ENCODE measurements at places on chromosomes 5 and 9. TPM values are rescaled to one million over a fixed set of nuclear protein-coding genes. Genes with fewer than 3 reads are reported as not detected.

- no peak for DNase-seq
These were observed 311.6 kb upstream of the PRR16 start for GRCh38 chr5:120152472-120152871.

- no peak for DNase-seq
These were observed 433.8 kb upstream of the CDH9 start for GRCh38 chr5:27472000-27472763.

DNA sequence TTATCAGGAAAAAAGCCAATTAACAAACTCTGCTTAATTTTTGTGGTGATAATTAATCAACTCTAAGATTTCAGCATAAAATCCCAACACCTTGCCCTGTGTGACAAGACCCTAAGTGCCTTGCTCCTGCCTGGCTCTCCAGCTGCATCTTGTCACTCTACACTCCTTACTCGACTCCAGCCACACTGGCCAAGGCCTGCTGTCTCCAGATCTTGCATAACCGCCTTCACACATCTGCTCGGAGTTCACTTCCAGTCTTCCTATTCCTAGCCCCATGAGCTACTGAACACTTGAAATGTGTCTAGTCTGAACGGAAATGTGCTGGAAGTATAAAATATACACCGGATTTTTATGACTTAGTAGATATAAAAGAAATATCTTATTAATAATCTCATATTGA lies 259.6 kb downstream of the EPB41L4A start:
- DNase-seq = peak; percentile 77

Gene CCIN
- total RNA-seq = not detected

DNA sequence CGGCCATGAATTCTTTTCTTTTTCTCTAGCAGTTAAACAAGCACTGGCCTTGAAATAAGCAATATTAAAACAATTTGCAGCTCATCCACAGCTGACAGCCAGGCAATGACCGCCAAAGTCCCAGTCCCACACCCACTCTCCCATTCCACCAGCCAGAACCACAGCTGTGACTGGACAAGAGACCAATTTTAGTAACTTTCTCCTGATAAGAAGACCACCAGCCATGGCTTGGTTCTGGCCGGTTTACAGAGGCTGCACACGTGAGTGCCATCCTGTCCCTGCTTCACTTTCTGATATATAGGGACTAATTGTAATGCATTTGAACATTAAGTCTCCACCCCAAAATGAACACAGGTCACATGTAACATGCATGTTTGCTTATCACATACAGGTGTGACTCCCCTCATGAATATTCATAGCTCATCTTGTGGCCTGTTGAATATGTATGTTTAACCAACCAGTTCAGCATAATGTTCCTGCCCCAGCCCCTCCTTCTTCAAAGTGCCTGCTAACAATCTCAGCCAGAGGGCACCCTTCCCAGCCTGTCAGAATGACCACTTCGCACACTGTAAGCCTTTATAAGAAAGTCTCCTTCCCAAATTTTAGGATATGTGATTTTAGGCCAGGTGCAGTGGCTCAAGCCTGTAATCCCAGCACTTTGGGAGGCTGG lies 23.9 kb upstream of the FANCC start:
- DNase-seq = no peak

DNA sequence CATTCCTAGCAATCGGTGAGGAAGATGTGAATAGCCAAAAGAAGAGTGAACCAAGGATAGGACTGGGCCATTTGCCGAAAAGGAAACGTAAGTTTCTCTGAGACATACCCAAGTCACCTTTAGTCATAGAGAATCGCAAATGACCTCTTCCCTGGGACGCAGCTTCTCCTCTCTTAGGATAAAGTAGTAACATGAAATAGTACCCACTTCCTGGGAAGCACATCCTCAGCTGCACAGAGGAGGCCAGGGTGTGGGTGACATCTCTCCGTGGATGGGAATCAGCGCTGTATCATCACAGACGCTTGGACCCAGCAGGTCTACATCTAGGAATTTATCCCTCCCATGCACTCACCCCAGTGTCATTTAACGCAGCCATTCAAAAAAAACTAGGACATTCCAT lies 120.9 kb upstream of the PHYKPL start:
- no peak for DNase-seq

- DNase-seq = no peak
These were observed 121.8 kb downstream of the CAVIN4 start for GRCh38 chr9:100699668-100700067.

- no peak for DNase-seq
These were observed 170.0 kb downstream of the AUH start for GRCh38 chr9:91191411-91192380.

- DNase-seq = peak; percentile 40
These were observed 27.0 kb downstream of the TPPP start for GRCh38 chr5:665956-666711.

DNA sequence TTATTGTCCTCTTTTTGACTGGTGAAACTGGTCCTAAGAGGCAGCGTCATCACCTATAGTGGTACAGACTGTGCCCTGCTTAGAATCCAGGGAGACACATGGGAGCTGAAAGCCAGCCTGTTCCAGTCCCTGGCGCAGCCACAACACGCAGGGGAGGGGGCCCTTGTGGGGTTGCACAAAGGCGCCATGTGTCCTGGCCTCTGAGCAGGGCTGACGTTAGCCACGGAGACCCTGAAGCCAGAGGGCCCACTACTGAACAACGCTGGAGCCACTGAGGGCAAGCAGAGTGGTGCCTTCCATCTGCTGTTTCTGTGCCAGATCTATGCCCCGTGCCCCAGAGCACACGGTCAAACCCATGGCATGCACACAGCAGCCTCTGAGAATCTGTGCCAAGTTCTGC lies 147.3 kb downstream of the ACTL7B start:
- DNase-seq = no peak

Gene TAF11L11
- total RNA-seq = not detected

- DNase-seq = no peak
These were observed 349.7 kb downstream of the CDK5RAP2 start for GRCh38 chr9:120230227-120230626.

DNA sequence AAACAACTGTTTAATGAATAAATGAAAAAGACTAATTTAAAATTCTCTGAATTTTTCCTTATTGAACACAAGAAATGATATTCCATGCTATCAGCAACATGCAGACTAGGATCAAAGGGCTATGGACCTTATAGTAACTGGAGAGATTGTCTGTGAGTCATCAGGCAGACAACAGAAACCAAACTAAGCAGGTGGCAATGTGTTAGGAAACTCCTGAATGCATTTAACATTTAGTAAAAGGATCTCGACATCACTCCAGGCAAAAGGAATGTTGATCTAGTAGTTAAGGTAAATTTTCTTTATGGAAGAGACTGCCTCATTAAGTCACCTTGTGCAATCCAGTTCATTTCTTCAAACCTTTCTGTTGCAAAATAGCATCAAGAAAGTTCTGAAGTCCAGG lies 58.4 kb downstream of the ARL15 start:
- DNase-seq = no peak

GRCh38 chr5:73039082-73039481 lies 81.3 kb upstream of the TMEM171 start:
- DNase-seq = no peak

- DNase-seq = no peak
These were observed 37.4 kb upstream of the SRP19 start for GRCh38 chr5:112823656-112824055.

Gene SPATA6L
- total RNA-seq = 0.35 TPM

DNA sequence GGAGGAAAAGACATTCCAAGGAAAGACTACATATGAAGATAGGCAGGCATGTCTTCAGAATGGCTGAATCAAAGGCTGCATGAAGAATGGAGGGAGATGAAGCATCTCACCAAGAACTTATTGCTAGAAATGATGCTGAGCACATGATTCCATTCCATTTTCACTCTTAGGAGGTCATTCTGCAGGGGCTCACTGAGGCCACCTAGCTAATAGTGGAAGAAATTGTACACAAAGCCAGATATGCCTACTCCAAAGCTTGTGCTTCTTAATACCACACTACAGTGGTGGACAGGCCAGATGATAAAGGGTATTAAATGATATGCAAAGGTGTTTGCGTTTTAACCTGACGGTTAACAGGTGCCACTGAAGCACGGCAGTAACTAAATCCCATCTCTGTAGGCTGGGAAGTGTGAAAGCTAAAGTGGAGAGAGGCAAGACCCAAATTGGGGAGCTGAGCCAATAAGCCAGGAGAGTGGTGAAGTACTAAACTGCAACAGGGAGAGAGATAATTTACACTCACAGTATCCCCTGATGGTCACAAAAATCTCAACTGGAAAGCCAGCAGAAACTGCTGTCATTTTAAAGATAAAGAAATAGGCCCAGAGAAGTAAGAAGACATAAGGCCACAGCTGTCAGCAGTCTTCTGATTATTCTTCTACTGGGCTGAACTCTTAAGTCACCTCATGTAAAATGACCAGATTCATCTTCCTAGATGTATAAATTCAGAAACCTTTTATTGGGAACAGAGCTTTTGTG lies 14.6 kb downstream of the NDUFA8 start:
- DNase-seq = no peak

GRCh38 chr5:173278641-173279040 lies 43.6 kb upstream of the NKX2-5 start:
- DNase-seq = peak; percentile 71

DNA sequence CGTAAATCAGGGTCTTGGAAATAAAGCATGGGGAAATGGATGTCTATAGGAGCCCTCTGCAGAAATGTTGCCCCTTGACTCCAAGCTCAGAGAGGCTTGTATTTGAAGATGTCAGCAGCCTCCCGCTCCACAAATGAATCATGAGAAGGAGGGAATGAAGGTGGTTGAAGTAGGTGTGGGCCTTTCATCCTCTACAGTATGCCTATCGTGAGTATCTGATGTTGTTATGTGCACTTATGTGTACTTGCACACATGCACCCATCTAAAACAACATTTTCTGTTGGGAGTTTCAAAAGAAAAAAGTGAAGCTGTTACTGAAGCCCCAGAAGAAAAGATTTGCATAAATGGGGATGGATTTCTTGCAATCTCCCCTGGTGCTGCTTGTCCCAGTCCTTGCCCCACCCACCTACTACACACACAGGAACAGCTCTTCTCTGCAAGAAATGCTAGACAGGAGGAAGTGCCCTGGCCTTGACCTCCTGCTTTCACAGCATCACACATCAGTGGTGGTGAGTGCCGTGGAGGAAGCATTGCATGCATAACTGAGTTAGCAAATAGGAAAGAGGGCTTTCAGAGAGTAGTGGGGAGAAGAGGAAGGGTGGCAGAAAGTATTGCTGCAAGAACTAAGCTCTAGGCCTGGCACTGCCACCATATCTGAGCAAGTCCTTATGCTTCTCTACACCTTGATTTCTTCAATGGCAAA lies 156.1 kb downstream of the SNX18 start:
- DNase-seq = peak; percentile 73

DNA sequence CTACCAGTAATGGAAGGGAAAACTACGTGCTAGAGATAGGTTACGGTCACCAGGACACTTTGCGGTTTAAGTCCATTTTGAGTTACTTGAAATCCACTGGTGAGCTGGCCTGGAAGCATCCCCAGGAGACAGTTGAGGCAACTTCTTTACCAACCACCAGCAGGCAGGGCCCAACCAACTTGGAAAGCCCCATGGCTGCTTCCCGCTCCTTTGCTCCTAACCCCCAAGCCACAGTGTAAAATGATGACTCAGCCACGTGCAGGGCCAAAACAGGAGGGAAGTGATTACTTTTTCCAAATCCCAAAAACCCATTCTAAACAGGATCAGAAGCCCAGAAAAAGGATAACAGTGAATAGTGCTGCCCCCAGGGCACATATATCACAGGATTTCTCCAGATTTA lies 87.4 kb downstream of the PAX5 start:
- no peak for DNase-seq

DNA sequence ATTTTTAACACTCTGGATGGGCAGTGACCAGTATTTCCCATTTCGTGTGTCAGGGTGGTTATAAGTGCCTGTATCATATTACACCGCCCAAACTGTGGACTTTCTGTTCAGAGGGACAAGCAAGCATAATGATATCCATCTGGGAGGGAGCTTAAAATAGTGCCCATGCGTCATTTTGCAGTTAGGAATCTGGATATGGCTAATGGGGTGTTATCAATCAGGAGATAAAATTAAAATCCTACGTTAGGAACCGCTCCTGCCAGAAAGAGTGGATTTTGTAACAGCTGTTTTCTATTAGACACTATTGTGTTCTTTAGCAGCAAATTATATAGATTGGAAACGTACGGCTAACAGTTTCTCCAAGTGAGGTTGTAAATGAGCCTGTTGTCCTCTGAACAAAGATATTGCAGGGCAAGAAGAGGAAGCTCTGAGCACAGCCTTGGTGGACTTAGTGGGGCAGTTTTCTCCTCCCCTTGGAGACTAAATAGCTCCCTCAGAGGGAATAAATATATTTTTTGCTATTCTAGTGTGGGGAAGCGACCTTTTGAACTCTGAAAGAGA lies 160.4 kb downstream of the SPATA31D1 start:
- no peak for DNase-seq
